GM20000 (cell line): ENCODE measurements at places on chromosomes 5 and 9.
A peak's percentile ranks its signal among the peaks of the same experiment; 100 is the strongest.

GRCh38 chr9:64773491-64773931 lies 511.5 kb downstream of the FOXD4L5 start:
- DNase-seq = no peak

DNA sequence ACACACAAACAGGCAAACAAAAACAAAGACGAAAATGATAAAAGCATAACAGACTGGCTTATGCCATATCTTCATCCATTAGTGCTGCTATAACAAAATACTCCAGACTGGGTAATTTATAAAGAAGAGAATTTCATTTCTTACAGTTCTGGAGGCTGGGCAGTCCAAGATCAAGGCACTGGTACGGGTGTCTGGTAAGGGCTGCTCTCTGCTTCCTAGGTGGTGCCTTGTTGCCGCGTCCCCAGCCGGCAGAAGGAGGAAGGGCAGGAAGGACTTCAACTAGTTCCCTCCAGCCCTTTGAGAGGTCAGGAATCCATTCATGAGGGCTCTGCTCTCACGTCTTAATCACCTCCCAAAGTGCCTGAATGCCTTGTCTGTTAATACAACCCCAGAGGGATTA lies 122.6 kb downstream of the BOD1 start:
- DNase-seq = no peak

GRCh38 chr9:89038382-89039103 lies 47.3 kb downstream of the S1PR3 start:
- DNase-seq = no peak

DNA sequence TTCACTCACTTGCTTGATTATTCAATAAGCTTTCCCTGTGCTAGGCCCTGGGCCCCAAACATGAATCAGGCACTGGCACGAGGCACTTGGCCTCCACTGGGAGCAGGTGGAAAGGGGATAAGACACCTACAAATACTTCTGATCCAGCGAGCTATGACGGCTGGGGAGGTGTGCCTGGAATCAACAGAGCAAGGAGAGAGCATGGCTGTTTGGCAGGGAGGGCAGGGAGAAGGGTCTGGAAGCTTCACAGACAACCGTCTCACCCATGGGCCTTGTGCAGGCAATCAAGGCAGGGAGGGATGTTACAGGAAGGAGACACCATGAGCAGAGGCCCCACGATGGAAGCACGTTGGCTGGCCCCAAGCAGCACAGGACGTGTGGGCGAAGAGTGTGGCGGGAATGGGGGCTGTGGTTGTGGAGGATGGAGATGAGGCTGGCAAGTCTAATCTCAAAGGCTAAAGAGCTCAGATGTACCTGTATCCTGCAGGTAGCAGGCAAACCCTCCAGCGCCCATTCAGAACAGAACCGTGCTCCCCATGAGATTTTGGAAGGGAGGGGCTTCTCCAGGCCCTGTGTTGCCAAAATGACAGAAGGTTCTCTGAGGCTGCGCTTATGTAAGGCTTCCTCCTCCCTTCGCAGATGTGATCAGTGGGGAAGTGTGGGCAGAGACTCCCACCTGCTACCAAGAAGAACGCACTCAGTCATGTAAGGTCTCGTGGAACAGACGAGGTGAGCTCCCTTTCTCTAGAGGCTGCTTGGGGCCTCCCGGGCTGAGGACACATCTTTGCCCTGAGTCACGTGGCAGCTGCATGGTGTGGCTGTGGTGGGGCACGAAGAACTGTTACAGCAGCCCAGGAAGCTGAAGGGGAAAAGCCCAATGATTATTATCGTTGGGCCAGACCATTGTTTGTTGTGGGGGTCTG lies 189.7 kb downstream of the DAB2IP start:
- no peak for DNase-seq

- no peak for DNase-seq
These were observed 26.6 kb downstream of the PTPDC1 start for GRCh38 chr9:94110821-94111252.

- no peak for DNase-seq
These were observed 24.4 kb upstream of the ZNF366 start for GRCh38 chr5:72531496-72532190.

GRCh38 chr9:31071606-31072286 lies 1312.7 kb upstream of the ACO1 start:
- no peak for DNase-seq

DNA sequence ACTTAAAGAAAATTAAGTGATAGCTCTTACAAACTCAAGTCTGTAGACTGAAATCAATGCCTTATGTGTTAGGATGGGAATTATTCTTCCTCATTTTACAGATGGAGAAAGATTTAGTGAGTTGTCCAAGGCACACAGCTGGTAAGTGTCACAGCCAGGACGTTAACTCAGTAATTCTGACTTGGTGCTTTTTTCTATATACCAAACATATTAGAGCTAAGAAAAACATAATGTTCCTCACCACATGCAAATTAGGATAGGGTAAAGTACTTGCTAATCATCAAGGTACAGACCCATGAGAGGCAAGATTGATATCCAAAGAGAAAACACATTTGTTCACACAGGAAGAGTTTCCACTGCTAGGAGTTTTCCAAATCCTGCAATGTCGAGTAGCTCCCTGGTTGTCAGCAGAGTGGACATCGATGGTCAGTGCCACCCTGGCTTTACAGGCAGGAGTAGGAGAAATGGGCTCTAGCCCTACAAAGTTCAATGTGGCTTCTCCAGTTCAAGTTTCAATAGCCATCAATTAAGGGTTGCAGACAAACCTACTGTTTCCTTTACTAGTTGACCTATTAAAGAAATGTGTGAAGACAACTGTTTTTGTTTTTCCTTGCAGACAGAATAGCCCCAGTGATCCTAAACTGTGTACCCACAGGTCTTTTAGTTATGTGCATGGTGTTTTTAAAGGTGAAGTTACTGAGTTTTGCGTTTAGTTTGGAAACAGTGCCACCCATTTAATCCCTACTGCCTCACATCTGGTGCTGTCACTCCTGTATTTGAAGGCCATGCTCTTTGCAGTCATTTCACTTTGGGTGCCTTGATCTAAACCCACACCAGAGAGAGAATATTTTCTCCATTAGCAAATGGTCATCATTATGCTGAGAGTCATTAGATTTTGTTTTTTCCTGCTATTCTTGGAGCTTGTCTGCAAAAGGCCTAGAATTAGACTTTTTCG lies 460.8 kb upstream of the SMARCA2 start:
- no peak for DNase-seq

GRCh38 chr5:102231693-102232619 lies 64.1 kb downstream of the SLCO4C1 start:
- peak; percentile 20 for DNase-seq

DNA sequence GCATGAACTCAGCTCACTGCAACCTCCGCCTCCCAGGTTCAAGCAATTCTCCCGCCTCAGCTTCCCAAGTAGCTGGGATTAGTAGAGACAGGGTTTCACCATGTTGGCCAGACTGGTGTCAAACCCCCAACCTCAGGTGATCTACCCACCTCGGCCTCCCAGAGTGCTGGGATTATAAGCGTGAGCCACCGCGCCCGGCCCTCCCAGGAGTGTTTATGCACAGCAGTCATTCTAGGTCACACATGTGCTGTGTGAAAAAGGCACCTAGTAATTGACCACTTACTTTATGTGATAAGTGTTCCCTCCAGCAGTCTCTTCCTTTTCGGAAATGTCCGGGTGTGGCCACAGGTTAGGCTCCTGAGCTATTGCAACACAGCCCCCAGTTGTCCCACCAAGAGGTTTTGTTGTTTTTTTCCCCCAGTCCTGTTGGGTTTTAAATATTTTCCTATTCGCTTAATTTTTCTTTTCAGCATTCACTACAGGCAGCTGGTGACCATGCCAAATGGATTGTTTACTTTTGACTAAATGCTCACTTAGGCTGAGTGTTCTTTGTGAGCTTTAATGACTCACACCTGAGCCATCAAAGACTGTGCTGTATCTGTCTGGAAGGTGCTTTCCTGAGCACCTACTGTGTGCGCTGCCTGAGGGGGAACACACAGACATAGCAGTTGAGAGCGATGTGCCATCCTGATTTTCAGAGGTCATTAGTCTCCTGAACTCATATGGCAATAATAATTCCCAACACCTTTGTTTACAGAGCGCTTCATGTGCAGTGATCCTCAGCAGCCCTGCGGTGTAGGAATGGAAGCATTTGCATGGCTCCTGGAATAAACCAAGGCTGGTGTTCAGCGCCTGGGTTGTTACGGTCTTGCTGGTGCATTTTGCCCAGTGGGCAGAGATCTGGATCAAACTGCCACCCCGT lies 94.3 kb downstream of the MVB12B start:
- no peak for DNase-seq

- no peak for DNase-seq
These were observed 73.0 kb downstream of the C9orf85 start for GRCh38 chr9:71984403-71984802.

DNA sequence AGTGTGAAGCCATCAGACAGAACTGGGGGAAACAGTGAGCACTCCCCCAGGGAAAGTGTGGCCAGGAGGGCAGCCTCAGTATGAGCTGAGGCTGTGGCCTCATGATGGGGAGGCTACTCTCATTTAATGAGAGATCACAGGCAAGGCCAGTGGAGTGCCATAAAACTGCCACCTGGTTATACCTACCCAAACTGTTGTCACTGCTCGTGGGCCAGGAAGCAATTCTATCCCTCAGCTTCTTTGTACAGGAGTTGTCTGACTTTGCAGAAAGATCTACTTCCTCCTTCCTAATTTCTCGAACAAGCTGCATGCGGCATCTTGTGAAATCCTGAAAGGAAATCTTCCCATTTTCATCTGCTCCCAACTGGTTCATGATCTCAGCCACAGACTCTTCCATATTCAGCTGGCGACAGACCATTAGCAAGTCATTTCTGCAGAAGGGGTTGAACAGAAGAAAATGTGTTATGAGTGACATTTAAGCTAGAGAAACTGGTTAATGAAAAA lies 50.0 kb downstream of the TSSK1B start:
- DNase-seq = no peak
